ENCODE measurements at places on chromosomes 3 and 15.

DNA sequence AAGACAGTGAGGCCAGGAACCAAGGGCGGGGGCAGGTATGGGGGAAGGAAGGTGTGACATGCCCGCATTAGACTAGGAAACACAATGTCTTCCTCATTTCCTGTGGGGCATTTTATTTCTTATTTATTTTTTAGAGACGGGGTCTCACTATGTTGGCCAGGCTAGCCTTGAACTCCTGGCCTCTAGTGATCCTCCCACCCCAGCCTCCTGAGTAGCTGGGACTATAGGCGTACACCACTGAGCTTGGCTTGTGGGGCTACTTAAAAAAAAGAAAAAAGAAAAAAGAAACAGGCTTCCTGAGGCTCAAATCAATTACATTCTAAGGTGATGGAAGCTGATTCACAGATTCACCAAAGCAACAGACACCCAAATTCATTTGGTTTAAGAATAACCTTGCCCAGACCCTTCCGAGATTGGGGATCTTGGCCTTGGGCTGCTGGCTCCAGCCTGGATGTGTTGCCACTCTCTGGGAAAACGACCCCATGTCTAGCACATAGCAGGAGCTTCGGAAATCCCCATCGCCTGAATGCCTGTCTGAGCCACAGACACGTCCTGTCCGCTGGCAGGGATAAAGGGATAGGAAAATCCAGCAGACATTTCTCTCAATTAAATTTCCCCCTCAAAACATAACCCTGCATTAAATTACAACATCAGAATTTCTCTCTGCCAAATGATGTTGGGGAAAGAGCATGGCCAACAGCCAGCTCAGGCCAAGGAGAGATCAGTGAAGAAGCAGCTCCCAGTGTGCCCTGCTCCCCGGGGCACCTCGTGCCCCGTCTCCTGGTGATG, 13.0 kb downstream of the CPN2 start:
- no peak for DNase-seq

DNA sequence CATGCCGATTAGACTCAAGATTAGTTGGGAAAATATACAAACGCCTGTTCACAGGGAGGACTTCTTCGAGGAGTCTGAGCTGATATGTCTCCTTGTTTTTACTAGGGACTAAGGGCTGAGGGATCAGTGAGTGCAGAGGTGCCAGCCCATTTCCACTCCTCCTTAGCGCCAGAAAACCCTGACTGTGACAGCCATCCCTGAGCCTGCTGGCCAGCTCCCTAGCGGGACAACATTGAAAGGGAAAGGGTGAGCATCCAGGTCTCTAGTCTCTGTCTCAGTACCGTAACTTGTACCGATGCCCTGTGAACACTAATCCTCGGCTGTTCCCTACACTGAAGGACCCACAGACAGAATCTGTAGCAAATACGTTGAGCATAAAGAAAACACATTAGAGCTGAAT, 243.4 kb downstream of the WNT5A start:
- DNase-seq = no peak

DNA sequence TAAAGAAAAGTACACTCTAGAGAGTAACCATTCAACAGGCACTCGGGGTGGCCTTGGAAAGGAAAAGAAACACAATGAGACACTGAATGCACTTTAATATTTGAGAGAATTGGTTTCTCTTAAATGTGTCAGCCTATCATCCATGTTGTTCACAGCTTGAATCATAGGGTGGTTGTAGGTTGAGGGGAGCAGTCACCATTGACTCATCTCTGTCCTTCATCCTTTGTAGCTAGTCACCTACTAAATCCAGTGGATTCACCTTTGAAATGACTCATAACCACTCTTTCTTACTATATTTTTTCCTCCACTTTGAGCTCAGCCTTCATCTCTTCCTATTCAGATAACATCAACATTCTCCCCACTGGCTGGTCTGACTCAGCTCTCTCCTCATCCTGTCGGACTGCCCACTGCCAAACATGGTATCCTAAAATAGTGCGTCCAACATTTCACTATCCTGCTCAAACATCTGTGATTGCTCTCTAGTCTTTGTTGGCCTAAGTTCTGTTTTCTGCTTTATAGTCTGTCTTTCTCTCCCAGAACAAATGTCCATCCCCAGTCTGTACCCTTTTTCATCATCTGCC, 182.7 kb upstream of the GADL1 start:
- no peak for DNase-seq

DNA sequence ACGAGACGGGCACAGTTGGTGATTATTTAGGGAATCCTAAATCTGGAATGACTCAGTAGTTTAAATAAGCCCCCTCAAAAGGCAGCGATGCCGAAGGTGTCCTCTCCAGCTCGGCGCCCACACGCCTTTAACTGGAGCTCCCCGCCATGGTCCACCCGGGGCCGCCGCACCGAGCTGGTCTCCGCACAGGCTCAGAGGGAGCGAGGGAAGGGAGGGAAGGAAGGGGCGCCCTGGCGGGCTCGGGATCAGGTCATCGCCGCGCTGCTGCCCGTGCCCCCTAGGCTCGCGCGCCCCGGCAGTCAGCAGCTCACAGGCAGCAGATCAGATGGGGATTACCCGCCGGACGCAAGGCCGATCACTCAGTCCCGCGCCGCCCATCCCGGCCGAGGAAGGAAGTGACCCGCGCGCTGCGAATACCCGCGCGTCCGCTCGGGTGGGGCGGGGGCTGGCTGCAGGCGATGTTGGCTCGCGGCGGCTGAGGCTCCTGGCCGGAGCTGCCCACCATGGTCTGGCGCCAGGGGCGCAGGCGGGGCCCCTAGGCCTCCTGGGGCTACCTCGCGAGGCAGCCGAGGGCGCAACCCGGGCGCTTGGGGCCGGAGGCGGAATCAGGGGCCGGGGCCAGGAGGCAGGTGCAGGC, 318.0 kb downstream of the FGF12 start:
- no peak for DNase-seq
